ENCODE measurements at places on chromosomes 1 and 21. TPM values are rescaled to one million over a fixed set of nuclear protein-coding genes. Genes with fewer than 3 reads are reported as not detected.

RHOU gene
- polyA plus RNA-seq: 24.3 TPM

RGS4 gene
- polyA plus RNA-seq: 35.2 TPM

TBX19 gene
- 1.3 TPM for polyA plus RNA-seq

OTUD7B gene
- polyA plus RNA-seq: 14.5 TPM

FAM163A gene
- polyA plus RNA-seq: 3.1 TPM

EFNA3 gene
- polyA plus RNA-seq: 50.6 TPM

DFFB gene
- polyA plus RNA-seq: 15.4 TPM

BARHL2 gene
- polyA plus RNA-seq: 3.8 TPM

GPR25 gene
- polyA plus RNA-seq: 0.63 TPM

KDF1 gene
- polyA plus RNA-seq: 0.24 TPM

DNA sequence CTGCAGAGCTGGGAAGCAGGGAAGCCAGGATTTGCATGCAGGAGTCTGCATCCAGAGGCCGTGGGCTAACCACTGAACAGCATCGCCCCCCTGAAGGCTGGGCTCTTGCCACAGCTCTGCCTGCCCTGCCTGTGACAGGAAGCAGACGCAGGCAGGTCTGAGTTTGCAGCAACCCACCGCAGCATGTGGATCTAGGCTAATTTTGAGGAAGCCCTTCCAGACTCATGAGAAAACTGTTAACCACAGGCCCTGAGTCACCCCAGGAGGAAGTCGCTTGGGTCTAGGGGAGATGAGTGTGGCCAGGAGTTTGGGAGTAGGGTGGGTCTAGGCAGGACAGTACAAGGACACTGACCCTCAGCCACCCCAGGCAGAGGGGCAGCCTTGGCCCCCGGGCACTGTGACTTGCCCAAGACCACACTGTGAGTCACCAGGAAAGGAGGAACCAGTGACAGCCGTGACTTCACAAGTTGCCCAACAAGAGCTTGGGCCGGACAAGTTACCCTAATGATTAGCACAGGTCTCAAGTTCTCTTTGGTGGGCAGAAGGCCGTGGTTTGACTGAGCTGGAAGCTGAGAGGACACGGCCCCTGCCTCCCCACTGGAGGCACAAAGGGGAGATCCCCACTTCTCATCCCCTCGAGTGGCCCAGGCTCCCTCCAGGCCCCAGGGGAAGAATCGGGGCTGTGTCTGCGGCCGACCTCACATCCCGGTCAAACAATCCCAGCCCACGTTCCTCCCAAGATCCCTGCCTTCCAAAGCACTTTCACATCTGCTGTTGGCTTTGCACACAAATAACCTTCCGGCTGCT, 826 bp downstream of the LAPTM5 start:
- no peak for DNase-seq

- DNase-seq: peak; percentile 9
Measured at GRCh38 chr1:201448990-201449389, 20.0 kb downstream of the PHLDA3 start.

- DNase-seq: no peak
Measured at GRCh38 chr1:207884266-207885029, 26.5 kb downstream of the CD34 start.

GRCh38 chr1:108611984-108612383, 48.9 kb downstream of the HENMT1 start:
- DNase-seq: no peak

DNA sequence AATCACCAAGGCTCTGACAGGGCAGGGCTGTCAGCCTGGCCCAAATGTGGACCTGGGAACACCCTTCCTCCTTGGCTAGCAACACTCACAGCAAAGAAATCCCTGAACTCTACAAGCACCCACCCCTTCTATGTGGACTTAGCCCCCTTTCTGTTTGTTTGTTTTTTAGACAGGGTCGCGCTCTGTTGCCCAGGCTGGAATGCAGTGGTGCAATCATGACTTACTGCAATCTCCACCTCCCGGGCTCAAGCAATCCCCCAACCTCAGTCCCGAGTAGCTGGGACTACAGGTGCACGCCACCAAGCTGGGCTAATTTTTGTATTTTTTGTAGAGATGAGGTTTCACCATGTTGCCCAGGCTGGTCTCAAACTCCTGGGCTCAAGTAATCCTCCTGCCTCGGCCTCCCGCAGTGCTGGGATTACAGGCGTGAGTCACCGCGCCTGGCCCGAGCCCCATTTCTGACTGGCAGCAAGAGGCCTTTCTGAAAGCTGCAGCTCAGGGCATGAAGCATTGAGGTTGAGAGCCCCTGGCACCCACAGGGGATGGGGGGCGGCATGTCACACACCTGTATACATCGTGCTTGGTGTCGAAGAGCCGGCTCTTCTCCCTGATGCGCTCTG, 16.2 kb downstream of the RIPK4 start:
- no peak for DNase-seq

- DNase-seq: no peak
Measured at GRCh38 chr1:184640505-184640904, 114.2 kb downstream of the EDEM3 start.

DNA sequence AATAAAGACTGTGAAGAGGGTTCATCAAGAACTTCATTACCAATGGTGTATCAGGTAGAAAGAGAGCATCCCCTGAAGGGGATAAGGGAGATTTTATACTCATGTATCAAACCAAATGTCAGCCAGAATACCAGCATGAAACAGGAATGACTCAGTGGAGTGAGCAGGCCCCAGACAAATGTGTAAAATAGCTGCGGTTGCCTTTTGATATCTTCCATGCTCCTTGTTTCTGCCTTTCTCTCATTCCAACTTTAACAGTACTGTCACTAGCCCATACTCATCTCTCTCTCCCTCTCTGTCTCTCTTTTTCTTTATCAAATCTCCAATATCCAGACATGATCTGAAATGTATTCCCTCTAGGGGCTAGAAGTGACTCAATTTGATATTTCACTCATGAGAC, 47.8 kb downstream of the GPR88 start:
- no peak for DNase-seq

DNA sequence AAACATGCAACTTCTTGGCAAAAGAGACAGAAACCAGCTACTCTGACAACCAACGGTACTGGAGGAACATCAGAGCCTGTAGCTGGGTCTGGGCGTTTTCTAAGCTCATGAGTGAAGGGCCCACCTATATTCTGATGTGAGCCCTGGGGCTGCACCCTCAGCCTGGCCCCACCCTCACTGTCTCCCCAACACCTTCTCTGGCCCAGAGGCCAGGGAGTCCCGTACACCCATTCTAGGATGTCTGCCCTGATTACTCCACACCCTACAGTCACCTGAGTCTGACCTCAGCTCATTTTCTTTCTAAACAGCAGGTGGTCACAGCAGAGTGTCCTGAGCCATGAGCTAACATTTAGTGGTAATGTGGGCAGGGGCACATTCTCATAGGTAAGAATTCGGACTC, 439.2 kb downstream of the MATN1 start:
- no peak for DNase-seq

- DNase-seq: no peak
Measured at GRCh38 chr1:185603158-185603557, 131.0 kb upstream of the HMCN1 start.

- no peak for DNase-seq
Measured at GRCh38 chr1:14495381-14495780, 103.1 kb upstream of the KAZN start.

GRCh38 chr1:200415789-200416593, 6.2 kb upstream of the ZNF281 start:
- no peak for DNase-seq

DNA sequence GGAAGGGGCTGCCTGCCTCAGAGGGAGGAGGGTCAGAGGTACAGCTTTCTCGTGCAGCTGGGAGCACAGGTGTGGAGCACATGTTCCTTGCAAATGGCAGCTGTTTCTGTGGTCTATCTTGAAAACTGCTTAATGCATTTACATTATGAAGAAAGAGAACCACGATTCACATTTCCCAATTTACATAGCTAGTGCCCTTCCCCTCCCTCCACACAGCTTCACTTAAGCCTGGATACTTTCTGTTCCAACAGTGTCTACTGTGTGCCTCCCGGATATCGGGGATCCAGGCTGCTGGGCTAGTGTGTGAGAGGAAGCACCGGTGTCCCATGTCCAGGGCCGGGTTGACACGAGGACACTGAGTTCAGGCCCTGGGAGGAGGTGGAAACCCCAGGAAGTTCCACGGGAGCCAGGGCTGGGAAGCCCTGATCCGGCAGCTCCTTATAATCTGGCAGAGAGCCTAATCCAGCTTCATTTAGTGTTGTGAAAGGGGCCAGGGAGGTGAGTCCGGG, 31.6 kb downstream of the TMCC2 start:
- no peak for DNase-seq

DNA sequence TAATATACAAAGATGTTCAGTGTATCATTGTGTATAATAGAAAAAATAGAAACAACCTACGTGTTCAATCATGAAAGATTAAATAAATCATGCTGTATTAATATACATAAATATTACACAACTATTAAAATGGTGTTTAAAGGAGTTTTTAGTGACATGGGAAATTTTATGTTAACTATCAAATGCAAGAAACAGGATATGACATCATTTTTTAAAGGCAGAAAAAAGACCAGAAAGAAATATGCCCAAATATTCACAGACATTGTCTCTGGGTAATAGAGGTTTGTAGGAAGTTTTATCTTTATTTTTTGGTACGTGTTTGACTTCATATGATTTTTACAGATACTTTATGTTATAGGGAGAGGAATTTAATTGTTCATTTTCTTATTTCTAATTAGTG, 34.0 kb downstream of the NPHS2 start:
- DNase-seq: no peak

GRCh38 chr1:113551728-113552127, 161.4 kb downstream of the MAGI3 start:
- DNase-seq: no peak

DNA sequence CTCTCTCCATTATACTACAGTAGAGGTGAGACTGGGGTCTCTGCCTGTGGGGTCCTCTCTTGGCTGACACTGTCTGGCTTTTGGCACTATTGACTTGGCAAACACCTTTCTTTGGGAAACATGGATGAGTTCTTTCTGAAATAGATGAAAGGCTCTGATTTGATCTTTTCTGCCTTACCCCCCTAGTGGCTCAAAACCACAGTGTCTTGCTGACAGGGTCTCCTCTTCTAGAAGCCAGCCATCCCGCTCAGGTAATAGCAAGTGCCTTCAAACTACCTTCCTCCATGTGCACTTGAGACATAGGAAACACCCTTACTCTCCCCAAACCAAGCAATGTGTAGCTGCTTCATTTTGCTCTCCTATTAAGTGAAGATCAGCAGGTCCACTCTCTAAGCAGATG, 260.4 kb downstream of the BRINP2 start:
- no peak for DNase-seq

DNA sequence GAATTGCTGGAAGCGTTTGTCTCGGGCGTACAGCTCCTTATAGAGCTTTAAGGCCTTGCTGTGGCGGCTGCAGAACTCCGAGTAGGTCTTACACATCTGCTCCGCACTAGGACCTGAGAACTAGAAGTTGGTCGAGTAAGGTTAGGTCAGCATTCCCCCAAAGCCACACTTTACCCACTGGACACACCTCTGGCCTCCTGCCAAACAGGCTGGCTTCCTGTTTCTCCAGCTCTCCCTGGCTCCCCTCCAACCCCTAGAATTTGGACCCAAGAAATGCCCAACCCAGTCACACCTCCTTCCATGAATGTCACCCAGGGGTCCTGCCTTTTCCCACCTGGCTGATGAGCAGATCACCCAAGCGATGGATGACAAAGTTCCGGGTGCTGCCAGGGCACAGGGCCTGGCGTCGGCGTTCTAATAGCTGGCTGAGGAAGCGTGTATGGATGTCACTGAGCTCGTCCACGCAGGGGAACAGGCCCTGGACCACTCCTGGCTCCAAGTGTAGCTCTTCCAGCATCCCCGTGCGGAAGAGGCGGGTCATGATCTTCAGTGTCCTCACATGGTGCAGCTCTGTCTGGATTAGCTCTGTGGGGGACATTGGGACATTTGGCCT, 15.6 kb downstream of the ARHGEF2 start:
- DNase-seq: no peak

DNA sequence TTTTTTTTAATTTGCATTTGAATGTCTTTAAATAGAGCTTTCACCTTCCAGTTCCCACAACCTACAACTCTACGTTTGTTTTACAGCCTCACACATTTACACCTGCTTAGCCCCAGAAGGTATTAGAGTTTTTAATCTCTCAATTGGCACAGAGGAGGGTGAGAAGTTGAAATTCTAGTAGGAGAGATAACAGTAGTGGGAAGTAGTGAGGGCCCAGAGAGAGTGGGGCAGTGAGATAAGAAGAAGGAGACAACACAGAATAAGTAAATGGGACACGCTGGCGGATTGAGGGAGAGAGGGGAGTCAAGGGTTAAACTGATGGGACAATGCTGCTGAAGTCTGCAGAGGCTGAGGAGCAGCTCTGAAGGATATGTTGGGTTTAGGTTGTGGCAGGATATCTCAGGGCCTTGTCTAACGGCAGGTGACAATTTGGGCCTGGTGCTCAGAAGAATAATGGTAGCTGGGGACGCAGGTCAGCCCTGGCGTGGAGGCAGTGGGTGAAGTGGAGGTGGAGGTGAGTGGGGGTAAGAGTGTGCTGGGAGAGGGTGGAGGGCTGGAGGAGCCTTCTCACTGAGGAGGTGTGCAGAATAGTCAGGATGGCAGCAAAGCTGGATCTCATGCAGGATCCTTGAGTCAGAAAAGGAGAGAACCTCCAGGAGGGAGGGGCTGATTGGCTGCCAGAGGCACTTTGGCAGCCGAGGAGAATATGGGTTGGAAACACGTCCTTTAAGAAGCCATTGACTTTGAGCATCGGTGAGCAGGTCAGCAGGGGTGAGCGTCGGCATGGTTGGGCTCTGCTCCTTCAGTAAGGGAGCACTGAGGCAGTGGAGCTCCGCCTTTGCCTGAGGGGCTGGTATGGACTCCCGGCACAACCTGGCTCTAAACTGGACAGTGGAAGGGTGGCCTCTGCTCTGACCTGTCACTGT, 72.9 kb downstream of the SYT6 start:
- no peak for DNase-seq

GRCh38 chr1:192952646-192953045, 106.5 kb downstream of the UCHL5 start:
- no peak for DNase-seq

DNA sequence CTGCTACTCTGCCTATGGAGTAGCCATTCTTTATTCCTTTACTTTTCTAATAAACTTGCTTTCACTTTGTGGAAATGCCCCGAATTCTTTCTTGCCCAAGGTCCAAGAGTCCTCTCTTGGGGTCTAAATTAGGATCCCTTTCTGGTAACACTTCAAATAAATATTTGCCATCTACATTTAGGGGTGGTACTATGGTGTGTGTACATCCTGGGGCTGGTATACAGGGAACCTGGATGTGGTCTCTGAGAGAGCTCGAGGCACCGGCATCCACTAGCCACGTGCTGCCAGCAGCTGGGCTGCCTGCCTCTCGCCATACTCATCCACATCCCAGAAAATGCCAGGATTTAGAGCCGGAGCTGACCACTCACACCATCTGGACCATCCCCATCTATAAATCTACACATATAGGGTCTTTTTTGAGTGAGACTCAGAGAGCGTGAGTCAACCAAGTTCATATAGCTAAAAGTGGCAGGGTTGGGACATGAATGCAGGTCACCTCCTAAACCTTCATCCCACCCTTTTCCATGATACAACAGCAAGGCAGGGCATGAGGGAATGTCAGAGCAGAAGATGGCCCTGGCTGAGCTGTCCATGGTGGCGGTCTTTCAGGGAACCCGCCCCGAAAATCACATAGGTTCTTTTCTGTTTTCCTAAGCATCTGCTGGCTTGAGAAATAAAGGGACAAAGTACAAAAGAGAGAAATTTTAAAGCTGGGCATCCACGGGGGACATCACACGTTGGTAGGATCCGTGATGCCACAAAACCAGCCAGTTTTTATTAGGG, 76.6 kb upstream of the F3 start:
- DNase-seq: no peak

- DNase-seq: no peak
Measured at GRCh38 chr1:86062453-86062852, 94.1 kb downstream of the COL24A1 start.
